NCI-H1436 treated with DMSO at 0.1 percent for 48 hours (cell line): ENCODE measurements at places on chromosomes 2 and 18.

- no peak for DNase-seq
Measured at GRCh38 chr2:71941726-71942525, 205.7 kb downstream of the CYP26B1 start.

- DNase-seq, result no peak
Measured at GRCh38 chr2:224650815-224651439, 65.2 kb downstream of the CCDC195 start.

GRCh38 chr2:187988348-187988747 is 303.3 kb upstream of the GULP1 start:
- DNase-seq, result no peak

- no peak for DNase-seq
Measured at GRCh38 chr2:151476287-151476686, 66.6 kb downstream of the RIF1 start.

GRCh38 chr2:182973441-182974352 is 64.6 kb downstream of the NCKAP1 start:
- DNase-seq, result no peak
